ENCODE measurements at places on chromosomes 2 and 18. TPM values are rescaled to one million over a fixed set of nuclear protein-coding genes. Genes with fewer than 3 reads are reported as not detected.

The CD28 gene
- total RNA-seq = 2.9 TPM

The RNF125 gene
- total RNA-seq = 4.5 TPM

- H3K27me3 ChIP-seq = no peaks in the 10 kb centered on the region
- no peak for DNase-seq
- H3K27ac ChIP-seq = no peak overlapping the region
- H3K36me3 ChIP-seq = no peaks in the 10 kb centered on the region
- H3K4me3 ChIP-seq = no peak overlapping the region
Measured at GRCh38 chr2:47488870-47489584, 86.1 kb downstream of the MSH2 start.

DNA sequence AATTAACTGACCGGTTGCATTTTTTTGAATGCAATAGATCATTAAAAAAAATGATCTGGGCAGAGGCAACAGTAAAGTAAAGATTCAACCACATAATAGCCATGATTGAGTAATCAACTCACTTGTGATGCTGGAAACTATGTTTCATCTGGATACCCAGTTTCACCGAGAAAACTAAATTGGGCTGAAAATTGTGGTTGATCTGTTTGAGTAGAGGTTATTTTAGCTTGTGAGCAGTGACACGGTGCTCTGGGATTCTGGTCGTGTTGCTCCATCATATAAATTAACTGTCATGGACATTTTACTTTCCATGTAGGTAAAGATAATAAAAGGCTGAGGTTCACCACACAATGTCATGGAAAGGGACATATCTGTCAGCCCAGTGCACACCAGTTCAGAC is 58.7 kb downstream of the CD226 start:
- H3K27ac ChIP-seq = no peak overlapping the region
- no peaks in the 10 kb centered on the region for H3K4me1 ChIP-seq
- H3K36me3 ChIP-seq = no peaks in the 10 kb centered on the region
- no peaks in the 10 kb centered on the region for H3K27me3 ChIP-seq

GRCh38 chr2:235270956-235271355 is 222.9 kb upstream of the AGAP1 start:
- no peaks in the 10 kb centered on the region for H3K4me1 ChIP-seq
- peaks cover 6% of the 10 kb centered on the region for H3K27me3 ChIP-seq
- DNase-seq = no peak
- no peak overlapping the region for H3K27ac ChIP-seq

All from breast epithelium (tissue), 4 donors.